Right renal cortex interstitium (tissue), 3 donors: ENCODE measurements at places on chromosomes 2 and 18. TPM values are rescaled to one million over a fixed set of nuclear protein-coding genes. Genes with fewer than 3 reads are reported as not detected.

GRCh38 chr2:120442541-120442922 is 96.6 kb downstream of the INHBB start:
- DNase-seq = no peak

DNA sequence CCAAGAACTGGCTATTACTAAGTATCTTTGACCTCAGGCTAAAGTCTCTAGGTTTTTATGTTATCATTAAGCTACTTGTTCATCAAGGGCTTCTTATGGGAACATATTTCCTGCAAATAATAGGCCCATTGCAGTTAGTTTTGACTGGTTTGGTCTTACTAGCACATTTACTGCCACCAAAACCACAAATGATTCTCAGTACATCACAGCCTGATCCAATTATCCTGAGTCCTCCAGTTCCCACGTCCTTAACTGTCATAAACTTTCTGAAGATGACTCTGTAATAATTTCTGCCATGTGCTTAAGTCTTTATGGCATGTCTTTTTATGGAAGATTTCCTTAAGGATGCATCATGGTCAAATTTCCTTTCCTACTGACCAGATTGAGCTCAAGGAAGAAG is 123.3 kb upstream of the TANK start:
- DNase-seq = no peak

- DNase-seq = no peak
Measured at GRCh38 chr2:213740453-213740852, 456.2 kb downstream of the SPAG16 start.

GRCh38 chr18:5508821-5509220 is 35.0 kb downstream of the EPB41L3 start:
- DNase-seq = no peak

- DNase-seq = no peak
Measured at GRCh38 chr2:117968722-117969121, 45.1 kb downstream of the CCDC93 start.

DNA sequence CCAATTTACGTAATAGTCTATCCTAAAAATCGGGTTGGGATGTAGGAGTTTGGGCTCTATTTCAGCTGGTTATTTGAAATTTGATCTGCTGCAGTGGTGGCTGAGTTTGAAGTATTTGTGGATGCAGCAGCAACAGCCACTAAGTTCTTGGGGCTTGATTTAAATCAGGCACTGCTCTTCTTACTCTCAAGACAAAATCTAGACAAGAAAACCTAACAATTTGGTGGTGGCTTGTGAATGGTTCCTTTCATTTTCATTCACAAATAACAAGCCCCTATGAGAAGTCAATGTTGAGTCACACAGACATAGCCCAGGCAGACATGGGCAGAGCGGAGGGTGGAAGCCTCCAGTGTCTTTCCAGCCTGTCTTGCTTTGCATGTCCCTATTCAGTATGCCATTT is 199.3 kb downstream of the LTBP1 start:
- no peak for DNase-seq

- no peak for DNase-seq
Measured at GRCh38 chr2:39741871-39742270, 37.2 kb downstream of the THUMPD2 start.

GRCh38 chr2:216563646-216564045 is 65.0 kb downstream of the RPL37A start:
- DNase-seq = no peak

DNA sequence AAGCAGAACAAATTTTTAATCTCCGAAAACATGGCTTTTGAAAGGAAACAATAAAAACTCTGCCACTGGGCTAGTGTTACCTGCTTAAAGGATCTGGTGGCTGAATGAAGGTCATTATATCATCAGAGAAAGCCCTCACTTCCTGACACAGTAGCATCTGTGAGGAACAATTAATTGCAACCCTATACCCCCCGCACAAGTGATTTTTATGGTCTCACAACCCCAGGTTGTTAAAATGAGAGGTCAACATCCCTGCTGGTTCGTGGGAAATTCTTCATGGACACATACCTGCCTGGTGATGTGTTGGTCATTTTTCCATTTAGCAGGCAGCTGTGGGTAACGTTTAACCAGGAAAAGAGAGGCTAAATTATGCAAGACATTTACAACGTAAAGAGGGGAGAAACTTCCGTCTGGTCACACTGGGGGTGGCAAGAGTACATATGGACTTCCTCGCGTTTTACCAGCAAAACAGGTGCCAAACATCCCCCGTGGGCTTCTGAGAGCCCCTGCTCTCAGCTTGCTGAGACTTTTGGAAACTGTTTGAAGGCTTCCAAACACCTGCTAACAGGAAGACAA is 29.2 kb downstream of the NIFK start:
- DNase-seq = peak; percentile 49

DNA sequence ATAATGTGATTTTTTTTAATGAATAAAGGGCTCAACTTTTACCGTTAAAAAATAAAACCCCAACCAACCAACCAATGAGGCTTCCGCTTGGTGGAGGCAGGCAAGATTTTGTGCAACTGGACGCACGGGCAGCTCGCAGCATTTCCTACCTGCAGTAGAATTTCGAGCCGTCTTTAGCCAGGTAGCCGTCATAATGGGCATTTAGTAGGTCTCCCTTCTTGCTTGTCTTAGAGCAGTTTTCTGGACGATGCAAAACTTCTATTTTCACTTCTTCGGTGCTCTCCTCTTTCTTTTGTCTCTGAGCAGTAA is 316 bp downstream of the FKBP7 start:
- DNase-seq = no peak

DNA sequence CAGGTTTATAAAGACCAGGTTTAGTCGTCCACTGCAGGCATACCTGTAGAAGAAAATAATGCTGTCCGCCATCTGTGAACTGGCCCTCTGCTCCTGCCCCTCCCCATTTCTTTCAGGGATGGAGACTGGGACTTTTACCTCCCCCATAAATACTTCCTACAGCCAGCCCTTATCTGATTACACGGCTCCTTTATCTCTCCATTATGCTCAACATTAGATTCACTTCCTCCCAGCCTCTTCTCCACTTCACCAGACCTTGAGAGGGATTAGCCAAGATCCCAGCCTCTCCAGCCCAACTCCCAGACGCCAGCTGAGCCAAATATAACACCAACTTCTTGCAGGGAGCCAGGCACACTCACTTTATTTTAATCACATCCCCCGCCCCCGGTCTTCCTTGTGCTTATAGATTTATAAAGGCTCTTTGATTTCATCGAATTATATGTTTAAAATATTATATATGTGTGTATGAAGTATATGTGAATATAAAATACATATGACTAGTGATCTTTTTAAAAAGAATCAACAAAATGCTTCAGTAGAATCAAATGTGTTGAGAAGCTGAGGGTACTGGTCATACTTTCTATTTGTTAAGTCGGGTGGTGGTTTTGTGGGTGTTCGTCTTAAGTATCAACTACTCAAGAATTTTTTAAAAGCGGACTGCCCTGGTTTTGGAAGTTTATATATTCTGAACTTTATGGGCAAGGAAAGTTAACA is 81.0 kb downstream of the SPRED2 start:
- no peak for DNase-seq

DNA sequence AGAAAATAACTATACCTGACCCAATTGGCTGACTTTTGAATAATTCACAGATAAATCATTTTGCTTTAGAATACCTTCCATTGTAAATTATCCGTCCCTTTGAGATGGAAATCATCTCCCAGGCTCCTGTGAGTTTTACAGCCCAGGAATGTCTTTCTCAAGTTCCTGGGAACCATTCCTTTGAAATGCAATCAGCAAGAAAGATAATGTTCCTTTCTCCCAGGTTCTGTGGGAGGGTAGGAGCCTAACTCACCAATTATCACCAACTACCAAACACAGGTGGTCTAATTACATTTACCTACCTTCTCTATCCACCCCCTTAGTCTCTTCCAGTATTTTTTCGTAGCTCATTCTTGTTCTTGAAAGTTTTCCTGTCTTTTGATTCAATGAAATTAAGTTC is 1016.0 kb downstream of the SOCS6 start:
- no peak for DNase-seq

DNA sequence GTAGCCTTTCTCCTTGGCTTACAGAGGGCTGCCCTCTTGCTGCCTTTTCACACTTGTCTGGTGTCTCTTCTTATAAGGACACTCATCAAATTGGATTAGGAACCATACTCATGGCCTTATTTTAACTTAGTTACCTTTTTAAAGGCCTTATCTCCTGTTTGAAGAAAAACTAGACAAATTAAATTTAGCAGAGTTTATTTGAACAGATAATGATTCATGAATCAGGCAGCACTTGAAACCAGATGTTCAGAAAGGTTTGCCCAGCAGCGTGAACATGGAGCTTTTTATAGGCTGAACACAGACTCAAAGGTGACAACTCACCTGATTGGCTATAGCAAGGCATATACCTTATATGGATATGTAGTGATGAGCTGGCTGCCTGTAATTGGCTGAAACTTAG is 238.0 kb downstream of the GULP1 start:
- DNase-seq = no peak

DNA sequence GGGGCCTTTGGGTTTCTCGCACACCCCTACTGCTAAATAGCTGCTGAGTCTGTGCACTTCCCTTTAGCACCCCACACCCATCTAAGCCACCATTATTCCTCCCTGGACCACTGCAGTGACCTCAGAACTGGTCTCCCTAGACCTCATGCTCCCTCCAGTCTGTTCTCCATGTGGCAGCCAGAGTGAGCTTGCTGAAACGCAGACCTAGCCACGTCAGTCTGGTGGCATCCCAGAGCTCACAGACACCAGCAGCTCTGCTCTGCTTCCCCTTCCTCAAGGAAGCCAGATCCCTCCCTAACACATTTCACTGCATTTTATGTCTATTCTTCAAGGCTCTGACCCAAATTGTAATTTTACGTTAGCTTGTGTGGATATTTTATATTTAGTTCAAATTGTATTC is 144.4 kb downstream of the DYSF start:
- DNase-seq = no peak

DNA sequence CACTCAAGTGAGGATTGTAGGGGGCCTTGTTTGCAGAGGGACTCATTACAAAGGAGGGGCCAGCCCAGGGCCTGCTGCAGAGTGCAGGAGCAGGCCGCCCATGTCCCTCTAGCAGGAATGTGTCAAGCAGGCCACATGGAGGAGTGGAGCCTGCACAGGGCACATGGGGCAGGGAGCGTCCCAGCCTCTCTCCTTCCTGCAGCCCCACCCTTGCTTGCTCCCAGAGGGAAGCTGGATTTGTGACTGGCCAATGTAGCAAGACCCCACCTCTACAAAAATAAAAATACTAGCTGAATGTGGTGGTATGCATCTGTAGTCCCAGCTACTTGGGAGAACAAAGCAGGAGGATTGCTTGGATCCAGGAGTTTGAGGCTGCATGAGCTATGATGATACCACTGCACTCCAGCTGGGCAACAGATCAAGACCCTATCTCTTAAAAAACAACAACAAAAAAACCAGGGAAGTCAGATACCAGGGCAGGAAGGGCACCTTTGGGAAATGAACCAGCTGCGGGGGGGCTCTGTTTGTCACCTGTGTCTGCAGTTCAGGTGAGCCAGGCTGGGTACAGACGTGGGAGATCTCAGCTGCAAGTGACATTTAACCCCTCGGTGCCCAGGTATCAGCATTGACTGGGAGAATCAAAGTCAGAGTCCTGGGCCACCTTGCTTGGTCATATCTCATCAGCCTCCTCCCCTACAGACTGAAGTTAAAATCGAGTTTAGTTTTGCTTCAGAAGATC is 27.7 kb downstream of the IMPA2 start:
- no peak for DNase-seq

DNA sequence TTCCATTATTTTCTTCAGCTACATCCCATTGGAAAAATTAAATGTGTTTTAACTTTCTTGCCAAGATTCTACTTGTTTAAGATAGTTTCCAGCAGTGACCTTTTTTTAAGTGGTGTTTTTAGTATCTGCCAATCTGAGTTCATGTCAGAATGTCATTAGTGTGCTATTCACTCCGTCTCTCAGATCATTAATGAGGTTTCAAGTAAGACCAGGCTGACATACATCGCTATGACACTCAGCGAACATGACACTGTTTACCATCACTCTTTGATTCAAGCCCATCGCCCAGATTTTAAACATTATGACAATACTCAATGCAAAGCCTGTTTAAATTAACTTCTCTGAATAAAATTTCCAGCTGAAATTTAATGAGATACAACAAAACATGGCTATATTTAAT is 272.0 kb upstream of the KYNU start:
- DNase-seq = no peak

DNA sequence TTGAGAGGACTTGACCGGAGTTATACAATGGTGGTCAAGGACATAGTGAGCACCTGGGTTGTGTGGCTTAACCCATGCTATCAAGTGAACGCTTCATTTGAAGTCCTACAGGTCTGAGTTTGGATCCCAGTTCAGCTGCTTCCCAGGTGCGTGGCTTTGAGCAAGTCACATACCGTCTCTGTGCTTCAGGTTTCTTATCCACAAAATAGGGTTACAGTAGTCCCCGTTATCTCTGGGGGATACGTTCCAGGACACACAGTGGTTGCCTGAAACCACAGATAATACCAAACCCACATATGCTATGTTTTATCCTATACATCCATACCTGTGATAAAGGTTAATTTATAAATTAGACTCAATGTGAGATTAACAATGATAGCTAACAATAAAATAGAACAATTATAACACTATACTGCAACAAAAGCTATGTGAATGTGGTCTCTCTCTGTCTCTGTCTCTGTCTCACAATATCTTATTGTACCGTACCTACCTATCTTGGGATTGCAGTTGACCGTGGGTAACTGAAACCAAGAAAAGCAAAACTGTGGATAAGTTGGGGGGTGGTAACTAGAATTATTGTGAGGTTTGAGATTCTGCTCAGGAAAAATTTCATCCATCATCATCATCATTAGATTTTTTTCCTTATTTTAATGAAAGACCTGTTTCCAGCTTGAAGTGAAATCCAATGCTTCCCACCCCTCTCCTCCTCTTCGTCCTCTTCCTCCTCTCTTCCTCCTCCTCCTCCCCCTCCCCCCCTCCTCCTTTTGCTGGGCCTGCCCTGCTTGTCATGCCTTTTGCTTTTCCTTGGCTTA is 22.7 kb downstream of the LBH start:
- DNase-seq = no peak

DNA sequence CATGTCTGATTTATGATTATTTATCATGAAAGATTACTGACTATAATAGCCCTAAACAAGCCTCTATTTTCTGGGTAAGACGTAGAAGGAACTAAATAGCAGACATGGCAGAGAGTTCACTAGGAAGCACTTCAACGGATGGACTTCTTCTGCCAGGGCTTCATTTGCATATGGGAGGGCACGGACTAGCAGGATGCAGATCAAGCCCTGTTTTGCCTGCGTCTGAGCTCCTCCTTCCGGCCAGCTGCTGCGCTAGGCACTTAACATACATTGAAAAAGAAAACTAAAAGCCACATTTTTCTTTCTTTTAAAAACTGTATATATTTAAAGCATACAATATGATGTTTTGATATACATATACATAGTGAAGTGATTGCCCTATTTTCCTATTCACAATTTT is 340.0 kb upstream of the MEX3C start:
- DNase-seq = peak; percentile 8

- no peak for DNase-seq
Measured at GRCh38 chr2:29502460-29502911, 387.3 kb downstream of the CLIP4 start.

- no peak for DNase-seq
Measured at GRCh38 chr2:5720426-5720825, 28.2 kb downstream of the SOX11 start.

The ADAM17 gene
- 38.6 TPM for polyA plus RNA-seq

The RPL31 gene
- 2,845 TPM for polyA plus RNA-seq

The TMEM169 gene
- polyA plus RNA-seq = 15.8 TPM

The RABL2A gene
- 43.1 TPM for polyA plus RNA-seq

The UGT1A9 gene
- 6.9 TPM for polyA plus RNA-seq

The TANK gene
- 65.9 TPM for polyA plus RNA-seq

The TFCP2L1 gene
- 63.5 TPM for polyA plus RNA-seq
